ENCODE measurements at places on chromosomes 5 and 9.

GRCh38 chr5:79436224-79436623 is 77.7 kb downstream of the HOMER1 start:
- DNase-seq, result peak; percentile 81

- DNase-seq, result no peak
Observed at GRCh38 chr5:92207151-92207550, 824.0 kb upstream of the ARRDC3 start.

- no peak for DNase-seq
Observed at GRCh38 chr9:37920471-37921167, 16.7 kb upstream of the SLC25A51 start.

GRCh38 chr9:123345567-123345955 is 10.4 kb upstream of the CRB2 start:
- DNase-seq, result no peak

DNA sequence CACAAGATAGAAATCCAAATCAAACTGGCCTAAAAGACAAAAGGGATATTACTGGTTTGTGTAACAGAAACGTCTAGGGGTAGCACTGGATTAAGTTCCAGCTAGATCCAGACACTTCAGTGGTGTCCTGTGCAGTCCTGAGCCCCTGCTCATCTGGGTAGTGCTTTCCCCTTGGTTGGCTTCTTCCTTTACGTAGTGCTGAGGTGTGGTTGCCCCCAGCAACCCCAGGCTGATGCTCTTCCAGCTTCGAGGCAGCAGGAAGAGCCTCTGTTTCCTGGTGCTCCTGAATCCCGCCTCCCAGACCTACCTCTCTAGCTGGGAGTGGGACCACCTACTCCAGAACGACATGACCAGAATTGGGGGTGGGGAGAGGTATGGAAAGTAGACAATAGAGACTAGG is 166.1 kb upstream of the ADRA1B start:
- no peak for DNase-seq

DNA sequence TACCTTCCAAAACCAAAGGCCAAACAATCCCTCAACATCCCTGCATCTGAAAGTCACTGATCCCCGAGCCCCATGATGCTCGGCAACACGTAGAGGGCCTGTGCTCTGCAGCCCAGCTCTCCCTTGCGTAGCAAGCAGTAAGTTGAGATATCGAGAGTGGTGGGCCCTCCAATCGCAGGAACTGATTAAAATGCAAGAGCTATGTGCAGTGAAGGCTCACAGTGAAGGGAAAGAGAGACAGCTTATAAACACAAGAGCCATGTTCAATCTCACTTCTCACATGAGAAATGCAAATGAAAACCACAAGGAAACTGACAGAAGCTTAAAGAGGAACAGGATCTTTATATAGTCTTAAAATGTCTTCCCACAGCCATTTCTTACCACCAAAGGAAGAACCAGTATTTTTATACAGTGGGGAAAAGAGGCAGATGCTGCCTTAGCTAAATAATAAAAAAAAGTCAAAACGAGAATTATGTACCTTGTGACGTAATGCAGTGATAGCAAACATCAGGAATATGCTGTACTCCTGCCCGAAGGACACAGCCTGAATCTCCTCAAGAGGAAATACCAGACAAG is 24.6 kb downstream of the TTF1 start:
- DNase-seq, result no peak

DNA sequence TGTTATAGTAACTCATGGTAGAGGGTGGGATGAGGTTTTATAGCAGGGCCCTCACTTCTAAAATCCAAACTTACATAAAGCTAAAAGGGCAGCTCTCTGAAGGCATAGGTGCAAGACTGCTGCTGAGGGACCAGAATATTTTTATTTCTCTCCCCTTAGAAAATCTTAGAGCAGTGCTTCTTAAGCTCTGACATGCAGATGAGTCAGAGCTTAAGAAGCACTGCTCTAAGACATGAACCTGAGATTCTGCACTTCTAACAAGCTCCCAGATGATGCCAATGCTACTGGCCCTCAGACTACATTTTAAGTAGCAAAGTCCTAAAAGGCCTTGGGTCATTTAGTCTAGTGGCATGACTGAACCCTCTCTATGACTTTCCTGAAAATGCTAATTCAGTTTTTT is 97.6 kb upstream of the SPRY4 start:
- DNase-seq, result no peak

- no peak for DNase-seq
Observed at GRCh38 chr5:35884773-35885172, 28.1 kb downstream of the IL7R start.

- peak; percentile 13 for DNase-seq
Observed at GRCh38 chr5:67490543-67491321, 294.1 kb upstream of the CD180 start.

GRCh38 chr5:150295172-150295634 is 5.6 kb upstream of the CAMK2A start:
- DNase-seq, result no peak

DNA sequence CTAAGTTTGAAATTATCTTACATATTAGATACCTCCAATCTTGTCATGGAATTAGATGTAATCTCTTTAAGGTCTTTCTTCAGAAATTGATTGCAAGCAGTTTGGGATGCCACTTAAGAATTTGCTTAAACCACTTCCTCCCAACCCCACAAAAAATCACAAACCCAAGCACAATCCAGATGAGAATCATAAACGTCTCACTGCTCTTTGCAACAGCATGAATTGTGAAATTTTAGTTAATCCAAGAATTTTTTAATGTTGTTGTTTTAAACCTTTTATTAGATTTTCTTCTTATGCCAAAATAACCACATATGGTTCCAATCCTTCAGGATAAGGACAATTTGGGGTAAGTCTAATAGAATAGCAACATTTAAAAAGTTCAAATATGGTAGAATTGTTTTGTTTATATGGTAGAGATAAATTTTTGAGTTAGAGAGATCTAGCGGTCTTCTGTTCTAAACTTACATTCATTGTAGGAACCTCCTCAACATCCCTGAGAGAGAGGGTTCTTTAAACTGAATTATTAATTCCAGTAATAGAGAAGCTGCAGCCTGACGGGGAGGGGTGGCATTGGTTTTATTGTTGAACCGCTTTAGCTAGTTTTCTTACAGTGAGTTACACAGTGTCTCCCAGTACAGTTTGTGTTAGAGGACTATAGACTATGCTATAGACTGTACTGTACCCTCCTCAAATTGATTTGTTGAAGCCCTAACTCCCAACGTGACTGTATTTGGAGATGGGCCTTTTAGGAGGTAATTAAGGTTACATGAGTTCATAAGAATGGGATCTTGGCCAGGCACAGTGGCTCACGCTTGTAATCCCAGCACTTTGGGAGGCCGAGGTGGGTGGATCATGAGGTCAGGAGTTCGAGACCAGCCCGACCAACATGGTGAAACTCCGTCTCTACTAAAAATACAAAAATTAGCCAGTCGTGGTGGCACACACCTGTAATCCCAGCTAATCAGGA is 24.8 kb upstream of the IL6ST start:
- DNase-seq, result peak; percentile 89

DNA sequence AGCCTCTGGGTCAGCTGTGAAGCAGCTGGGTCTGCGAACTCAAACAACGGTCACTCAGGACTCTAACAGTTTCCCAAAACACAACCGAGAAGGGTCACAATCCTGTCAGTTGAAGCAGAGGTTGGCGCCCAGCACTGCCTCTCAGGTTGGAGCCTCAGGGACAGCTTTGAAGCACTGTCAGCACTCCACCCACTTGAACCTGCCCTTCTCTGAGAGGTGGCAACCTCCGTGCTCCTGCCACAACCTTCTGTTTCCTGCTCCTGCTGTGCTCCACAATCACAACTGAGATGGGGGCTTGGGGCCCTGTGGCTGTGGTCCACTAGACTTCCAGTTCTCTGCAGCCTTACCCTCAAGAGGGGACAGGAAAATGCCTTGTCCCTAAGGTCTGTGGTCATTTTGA is 21.7 kb upstream of the LCP2 start:
- no peak for DNase-seq

- DNase-seq, result no peak
Observed at GRCh38 chr5:149578896-149579295, 2.4 kb upstream of the ARHGEF37 start.

GRCh38 chr5:151258201-151258611 is 5.2 kb downstream of the GM2A start:
- DNase-seq, result no peak

GRCh38 chr9:137960496-137960895 is 82.9 kb downstream of the CACNA1B start:
- no peak for DNase-seq

DNA sequence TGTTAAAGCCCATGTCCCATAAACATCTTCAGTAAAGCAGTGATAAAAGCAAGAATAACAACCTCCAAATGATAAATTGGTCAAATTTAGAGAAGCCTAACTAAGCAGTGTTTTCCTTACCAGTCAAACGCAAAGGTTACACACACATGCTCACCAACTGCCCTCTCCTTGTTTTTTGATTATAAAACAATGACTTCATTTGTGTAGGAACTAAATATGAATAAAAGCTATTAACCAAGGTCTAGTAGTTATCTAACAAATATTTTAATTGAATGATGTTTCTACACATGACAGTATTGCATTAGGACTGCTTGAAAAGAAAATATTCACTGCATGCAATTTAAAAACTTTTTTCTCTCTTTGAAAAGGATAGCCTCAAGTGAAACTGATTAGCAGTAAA is 36.7 kb downstream of the PCA3 start:
- DNase-seq, result no peak

DNA sequence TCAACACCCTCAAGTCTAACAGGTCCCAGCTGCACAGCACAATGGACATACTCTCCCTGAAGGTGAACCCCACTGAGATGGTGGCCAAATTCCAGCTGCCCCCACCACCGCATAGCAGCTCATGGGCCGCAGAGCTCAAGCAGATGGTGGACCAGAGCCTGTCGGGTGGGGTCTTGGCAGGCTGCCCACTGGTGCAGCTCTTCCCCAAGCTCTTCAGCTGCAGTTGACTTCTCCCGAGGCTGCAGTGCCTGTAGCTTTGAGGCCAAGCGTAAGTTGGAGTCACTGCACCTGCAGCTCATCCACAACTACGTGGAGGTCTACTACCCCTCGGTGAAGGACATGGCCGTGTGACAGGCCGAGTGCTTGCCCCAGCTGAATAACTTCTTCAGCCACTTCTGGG is 56.6 kb upstream of the SPTLC1 start:
- DNase-seq, result no peak

GRCh38 chr9:17578911-17579793 is at the start of gene SH3GL2:
Gene SH3GL2, plus strand, starts transcription at chr9:17579066.
- DNase-seq, result no peak

DNA sequence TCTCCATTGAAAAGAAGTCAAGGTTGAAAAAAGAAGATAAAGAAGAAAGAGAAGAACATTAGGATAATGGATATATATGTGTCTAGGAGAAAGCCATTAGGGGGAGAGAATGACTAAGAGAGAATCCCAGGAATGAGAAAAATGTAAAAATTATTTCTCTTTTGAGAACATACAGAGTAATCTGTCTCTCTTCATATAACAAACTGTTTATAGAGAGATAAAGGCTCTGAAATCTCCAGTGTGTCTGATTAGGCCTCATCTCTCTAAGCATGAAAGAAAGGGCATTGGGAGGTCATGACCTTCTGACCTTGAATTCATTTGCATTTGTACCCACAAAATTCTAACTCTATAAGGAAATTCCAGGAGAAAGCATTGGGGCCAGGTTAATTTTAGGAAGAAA is 3.5 kb upstream of the MPDZ start:
- no peak for DNase-seq

DNA sequence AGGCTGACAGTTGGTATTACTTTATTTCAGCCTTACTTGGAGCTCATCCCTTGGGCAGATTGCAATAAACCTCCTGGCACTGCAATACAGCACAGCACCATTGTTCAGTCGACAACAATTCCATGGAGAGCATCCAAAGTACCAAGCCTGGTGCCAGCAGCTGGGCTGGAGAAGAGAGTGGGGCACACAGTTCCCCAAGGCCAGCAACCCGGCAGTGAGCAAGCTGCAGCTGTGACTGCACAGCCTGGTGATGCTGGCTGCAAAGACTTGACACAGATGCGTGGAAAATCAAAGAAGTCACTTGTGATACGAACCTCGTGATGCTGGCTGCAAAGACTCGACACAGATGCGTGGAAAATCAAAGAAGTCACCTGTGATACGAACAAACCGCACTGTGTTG is 125.4 kb downstream of the ATPSCKMT start:
- no peak for DNase-seq

DNA sequence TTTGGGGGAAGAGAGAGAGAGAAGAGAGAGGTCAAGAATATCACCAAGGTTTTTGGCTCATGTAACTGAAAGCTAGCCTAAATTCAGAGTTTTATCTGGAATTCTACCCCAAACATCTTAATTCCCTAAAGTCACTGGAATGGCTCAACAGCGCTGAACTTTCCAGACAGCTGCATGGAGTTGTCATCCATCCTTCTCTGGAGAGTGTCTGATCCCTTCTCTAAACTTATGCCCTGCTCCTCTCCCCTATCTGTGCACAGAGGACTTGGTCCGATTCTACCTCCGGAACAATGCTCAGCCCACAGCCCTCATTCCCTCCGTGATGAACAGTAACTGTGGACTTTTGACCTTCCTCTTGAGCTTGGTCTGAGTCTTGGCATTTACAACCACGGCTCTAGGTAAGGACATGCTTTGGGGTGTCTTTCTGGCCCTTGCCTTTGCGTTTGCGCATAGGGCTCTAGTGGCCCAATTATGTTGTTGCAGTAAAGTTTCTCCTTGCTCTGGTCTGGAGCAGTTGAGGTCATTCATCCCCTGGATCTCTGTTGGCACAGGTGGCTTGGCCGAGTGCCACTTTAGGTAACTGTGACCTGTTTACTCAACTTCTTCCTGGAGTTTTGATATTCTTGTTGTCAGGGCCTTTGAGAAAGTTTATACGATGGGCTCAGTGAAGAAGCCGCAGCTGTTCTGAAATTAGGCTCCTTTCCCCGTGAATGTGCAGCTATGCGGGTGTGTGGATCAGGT is 18.3 kb upstream of the CD180 start:
- DNase-seq, result no peak

DNA sequence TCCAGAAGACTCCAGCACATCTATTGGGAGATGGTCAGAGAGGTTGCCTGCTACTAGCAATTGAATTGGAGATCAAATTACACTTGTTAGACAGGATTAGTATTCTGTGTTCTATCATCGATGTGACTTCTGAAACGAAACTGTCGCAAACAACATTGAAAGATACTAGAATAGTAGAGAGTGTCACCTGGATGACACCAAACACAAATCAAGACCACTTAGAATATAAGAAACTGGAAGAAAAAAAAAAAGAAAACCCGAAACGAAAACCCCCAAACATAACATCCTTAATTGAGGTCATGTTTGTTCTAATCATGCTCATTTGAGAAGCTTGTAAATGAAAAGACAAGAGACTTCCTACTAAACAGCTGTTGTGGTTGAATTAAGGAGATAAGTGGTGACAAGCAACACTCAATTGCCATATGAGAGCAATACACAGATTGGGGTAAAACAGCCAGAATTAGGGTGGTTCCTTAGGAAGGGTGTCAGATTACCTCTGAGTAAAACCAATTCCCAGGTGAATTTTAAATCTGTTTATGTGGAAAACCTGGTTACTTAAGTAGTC is 97.6 kb downstream of the BASP1 start:
- peak; percentile 51 for DNase-seq

GRCh38 chr9:128771094-128771721 is 519 bp downstream of the ZER1 start:
- no peak for DNase-seq

Data from fibroblast of skin of left quadriceps (primary cell).